CD4-positive, alpha-beta T cell treated with Interleukin-6 at 100 ng/mL for 8 hours (primary cell): ENCODE measurements at places on chromosomes 2 and 18.

DNA sequence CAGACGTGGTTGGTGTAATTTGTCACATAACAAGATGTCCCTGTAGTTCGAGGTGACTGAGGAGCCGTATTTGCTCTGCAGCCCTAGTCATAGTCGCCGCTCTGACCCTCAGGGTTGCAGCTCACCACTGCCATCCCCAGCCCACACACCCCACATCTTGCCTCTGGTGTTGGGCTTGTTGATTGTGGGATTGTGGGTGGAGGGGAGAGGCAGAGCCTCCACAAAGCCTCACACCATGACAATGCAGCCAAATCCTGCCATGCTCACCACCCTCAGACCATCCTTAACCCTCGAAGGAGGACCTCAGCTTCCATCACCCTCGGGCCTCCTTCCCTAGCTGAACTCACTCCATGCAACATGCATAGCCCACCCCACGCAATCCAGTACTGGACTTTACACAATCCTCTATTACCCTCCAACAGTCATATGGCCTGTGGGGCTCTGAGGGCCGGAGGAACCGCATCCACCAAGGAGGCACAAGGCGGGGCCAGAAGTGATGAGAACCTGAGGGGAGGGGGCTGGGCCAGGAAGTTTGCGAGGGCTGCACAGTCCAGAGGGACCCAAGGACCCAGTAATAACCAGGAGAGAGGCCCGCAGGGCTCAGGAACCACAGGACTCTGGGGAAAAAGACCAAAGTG lies 11.6 kb downstream of the PKDCC start:
- DNase-seq: no peak

- DNase-seq: no peak
These were observed 371.6 kb upstream of the CHST9 start for GRCh38 chr18:27556741-27557140.

DNA sequence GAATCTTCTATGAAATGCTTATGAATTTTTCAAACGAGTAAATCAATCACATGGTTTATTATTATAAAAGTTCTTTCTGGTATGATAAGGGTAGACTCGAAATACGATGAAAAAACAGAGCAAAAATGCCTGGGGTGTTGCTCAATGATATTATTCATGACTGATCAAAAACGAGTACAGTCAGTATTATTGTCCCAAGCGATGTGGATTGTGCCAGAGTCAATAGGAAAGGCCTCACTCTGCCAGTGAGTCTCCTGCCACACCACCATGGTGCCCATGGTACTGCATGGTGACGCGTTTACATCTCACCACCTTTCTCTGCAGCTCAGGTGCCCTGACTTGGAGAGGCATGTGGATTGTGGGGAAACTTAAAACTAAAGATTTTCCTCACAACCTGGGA lies 58.5 kb downstream of the KCTD1 start:
- no peak for DNase-seq

DNA sequence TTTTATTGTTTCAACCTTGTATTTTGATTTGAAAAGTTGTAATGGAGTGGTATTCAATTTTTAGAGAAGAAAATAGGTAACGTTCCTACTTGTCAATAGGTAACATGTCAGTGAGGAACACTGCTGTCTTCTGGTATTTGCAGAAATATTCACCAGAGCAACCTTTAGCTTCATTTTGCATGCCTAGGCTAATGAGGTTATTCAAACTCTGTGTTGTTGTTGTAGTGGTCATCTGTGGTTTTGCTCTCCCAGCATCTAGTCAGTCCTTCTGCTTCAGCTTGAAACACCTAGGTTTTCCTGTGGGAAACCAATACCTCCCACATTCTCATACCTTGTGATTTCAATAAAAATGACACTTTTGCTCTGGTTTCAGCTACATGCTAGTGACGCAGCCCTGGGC lies 98.4 kb downstream of the LYPD6 start:
- no peak for DNase-seq

DNA sequence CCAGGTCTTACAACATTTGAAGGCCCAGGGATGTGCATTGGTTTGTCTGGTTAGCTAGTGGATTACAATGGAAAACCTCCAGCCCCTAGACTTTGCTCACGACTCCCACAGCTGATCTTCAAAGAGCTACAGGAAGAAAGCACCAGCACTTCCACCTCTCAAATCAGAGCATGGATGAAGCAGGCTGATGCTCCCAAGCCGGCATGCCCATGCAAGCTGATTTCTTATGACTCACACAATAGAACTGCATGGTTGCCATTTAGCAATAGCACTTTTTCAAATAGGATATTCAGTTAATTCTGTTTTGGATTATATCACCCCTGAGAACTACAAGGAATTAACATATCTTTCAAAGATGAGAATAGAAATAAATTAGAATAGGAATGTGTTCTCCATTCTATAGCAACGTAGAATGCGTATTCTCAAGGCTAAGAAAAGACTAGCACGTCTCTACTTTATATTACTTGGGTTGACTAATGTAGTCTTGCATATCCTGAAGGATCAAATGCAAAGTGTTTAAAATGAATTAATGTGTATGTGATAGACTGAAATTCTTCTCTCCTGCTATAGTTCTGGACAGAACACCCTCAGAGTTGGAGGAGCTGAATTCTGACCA lies 292.4 kb downstream of the TRIB2 start:
- no peak for DNase-seq

DNA sequence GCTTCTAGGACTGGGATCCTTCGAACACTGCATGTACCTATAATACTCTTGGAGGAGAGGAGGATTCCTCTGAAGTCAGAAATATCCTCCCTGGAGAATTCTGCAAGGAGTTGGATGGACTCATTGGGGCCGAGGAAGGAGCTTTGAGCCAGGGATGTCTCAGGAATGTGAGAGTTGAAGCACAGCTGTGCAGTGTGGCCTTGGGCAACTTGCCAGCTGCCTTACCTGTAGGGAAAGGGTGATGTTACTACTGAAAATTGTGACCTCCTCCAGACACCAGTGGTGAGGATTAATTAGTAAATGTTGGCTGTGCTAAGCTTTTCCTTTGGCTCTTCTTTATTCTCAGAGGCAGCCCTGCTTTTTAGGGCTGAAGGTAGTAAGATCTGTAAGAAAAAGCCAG lies 41.4 kb downstream of the FMNL2 start:
- no peak for DNase-seq

- DNase-seq: no peak
These were observed 31.9 kb downstream of the KLHL23 start for GRCh38 chr2:169765523-169765922.

DNA sequence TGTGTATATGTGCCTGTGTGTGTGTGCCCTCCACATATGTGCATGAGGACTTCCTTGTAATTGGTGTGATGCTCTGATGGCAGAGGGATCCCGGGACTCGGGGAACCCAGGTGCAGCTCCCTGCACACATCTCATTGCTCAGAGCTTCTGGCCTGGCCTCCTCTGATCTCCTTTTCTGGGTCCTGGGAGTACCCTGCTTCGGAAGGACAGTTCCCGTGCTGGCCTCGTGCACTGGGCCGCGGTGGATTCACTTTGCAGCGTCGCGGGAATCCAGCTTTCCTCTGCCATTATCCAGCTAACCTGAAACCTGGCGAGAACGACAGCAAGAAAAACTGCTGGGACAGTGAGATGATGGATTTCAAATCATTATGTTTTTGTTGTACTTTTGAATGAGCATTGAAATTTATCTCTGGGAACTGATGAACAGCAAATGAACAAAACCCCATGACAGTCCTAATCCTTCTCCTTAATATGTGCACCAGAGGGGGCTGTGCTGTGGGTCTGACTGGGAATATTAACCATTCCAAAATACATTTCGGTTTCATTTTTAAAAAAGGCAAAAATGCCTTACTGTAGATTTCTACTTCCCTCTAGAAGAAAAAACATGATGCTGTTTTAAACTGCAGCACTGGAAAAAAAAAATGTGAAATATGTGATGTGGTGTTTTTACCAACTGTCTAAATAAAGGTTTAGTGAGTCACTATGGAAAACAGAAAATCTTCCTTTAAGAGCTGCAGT lies 78.2 kb downstream of the PTGR3 start:
- DNase-seq: no peak

DNA sequence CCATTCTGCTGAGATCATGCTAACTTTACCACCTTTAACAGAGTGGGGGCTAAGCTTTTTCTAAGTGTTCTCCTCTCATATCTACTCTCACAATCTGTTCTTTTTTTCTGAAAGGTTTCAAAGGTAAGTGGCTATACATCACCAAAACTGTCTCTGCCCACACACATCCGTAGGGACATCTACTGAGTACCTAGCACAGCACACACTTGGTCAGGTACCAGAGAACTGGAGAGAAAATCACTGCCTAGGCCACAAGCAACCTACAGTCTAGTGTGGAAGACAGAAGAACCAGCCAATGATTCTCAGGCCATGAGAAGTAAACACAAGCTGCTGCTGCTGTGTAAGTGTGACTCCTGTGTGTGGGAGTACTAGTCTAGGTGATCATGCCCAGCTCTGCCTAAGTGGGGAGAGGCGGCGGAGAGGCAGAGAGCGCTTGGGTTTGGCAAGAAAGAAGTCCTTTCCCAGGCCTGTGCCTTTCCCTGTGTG lies 176.1 kb upstream of the ZFP36L2 start:
- no peak for DNase-seq

GRCh38 chr2:46798998-46799698 lies 116.5 kb downstream of the MCFD2 start:
- DNase-seq: no peak

DNA sequence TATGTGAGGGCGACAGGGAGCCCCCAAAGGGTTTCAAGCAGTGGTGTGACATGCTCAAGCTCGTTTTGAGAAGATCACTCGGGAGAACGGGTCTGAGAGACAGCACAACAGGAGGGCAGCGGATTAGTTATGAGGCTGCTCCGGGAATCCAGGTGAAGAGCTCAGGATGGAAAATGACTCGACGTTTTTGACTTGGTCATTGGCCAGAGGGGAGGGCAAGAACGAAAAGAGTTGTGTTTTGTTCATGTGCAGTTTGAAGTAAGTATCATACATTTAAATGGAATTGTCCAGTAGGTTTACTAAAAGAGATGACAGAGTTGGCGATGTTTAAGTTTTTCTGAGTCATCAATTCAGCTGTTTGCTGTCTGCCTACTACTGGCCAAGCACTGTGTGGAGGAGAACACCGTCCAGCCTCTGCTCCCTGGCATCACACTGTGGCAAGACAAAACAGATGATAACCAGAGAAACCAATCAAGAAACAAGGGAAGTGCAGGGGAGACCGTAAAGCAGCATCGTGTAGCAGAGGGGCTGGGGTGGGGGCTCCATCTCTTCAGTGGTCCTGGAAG lies 25.3 kb upstream of the ANXA4 start:
- no peak for DNase-seq

DNA sequence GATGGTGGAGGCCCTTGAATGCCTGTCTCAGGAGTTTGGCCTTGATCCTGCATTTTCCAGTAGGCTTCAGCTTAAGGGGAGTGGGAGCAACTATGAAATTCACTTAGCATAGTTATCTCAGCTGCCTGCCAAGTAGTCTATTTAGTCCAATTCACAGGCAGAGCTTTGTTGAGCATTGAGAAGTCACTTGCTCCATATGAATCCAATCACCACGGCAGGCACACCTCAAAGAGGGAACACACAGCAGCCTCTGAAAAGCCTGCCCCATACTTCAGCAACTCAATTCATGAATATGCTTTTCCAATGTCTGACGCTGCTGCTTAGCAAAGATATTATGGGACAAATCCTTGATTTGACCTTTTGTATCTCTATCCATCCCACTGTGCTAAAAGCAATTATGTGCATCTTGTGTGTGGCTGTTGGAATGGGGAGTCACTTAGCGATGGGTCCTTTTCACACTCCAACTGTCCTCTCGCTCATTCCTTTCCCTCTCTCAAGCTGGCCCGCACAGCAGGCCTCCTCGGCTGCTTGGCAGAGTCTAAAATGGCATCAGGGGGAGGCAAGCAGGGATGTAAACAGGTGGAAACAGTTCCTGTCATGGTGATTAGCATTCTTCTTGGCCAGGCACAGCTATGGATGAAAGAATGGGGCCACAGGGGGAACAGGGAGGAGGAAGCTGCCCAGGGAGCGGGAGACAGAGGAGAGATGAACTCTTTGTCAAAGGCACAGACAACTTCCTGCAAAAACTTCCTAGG lies 56.0 kb upstream of the LRPPRC start:
- no peak for DNase-seq

DNA sequence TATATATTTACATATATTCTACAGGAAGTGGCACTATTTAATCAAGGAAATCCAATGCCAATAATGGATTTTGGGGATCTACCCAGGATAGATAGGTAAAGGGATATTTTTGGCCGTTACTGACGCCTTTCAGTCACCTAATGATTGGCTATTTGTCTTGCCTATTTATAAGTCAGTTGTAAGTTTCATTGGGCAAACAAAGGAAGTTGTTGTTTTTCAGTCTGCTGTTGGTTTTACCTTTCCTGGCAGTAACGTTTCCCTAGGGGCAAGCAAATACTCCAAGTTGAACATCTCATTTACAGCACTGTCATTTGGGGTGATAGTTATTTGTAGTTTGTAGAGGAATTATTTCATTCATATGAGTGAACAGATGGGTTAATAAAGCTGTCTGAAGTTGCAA lies 17.0 kb upstream of the LANCL1 start:
- DNase-seq: no peak

GRCh38 chr18:79587779-79588635 lies 91.6 kb upstream of the CTDP1 start:
- no peak for DNase-seq

GRCh38 chr2:26605999-26606846 lies 34.9 kb downstream of the CIB4 start:
- DNase-seq: no peak

DNA sequence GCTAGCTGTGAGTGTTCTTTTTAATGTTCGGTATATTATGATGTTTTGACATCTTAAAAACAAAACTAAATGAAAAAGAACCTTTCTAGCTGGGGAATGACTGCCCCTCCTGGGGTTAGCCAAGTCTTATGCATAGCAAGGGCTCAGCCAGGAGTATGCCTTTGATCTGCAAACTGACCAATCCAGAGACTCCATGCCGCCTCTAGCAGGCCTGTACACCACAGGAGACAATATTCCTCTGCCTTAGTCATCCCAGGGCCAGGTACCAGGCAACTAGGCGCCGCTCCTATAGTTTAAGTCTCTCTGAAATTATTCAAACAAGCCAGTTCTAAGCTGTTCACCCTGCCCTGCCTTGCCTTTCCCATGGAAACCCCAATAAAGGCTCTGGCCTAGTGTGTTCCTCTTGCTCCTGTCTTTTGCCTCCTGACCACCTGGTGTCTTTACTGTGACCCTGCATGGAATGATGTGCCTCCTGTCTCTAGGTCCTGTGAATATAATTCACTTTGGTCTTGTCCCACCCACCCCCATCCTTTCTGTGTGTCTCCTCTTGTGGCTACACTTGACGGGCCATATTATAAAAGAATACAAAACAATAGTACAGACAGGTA lies 52.0 kb upstream of the CHN1 start:
- no peak for DNase-seq
